NCI-H748 treated with DMSO at 0.1 percent for 48 hours (cell line): ENCODE measurements at places on chromosomes 16 and 17.

DNA sequence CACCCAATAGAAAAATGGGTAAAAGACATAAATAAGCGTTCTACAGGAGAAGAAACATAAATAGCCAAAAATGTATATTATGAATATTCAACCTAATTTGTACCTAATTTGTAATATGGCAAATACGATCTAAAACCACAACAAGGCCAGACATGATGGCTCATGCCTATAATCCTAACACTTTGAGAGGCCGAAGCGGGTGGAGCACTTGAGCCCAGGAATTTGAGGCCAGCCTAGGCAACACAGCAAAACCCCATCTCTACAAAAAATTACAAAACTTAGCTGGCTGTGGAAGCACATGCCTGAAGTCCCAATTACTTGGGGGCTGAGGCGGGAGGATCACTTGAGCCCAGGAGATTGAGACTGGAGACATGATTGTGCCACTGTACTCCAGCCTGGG, 30.1 kb downstream of the CRLF3 start:
- no peak for DNase-seq

DNA sequence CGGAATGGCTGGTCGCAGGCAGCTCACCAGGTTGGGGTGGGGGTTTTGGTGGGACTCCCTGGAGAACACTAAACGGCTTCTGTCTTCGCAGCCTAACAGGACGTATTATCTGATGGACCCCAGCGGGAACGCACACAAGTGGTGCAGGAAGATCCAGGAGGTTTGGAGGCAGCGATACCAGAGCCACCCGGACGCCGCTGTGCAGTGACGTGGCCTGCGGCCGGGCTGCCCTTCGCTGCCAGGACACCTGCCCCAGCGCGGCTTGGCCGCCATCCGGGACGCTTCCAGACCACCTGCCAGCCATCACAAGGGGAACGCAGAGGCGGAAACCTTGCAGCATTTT, 59.7 kb downstream of the PDPK1 start:
- DNase-seq = no peak

GRCh38 chr17:73697872-73698271, 53.6 kb upstream of the SDK2 start:
- peak; percentile 61 for DNase-seq

DNA sequence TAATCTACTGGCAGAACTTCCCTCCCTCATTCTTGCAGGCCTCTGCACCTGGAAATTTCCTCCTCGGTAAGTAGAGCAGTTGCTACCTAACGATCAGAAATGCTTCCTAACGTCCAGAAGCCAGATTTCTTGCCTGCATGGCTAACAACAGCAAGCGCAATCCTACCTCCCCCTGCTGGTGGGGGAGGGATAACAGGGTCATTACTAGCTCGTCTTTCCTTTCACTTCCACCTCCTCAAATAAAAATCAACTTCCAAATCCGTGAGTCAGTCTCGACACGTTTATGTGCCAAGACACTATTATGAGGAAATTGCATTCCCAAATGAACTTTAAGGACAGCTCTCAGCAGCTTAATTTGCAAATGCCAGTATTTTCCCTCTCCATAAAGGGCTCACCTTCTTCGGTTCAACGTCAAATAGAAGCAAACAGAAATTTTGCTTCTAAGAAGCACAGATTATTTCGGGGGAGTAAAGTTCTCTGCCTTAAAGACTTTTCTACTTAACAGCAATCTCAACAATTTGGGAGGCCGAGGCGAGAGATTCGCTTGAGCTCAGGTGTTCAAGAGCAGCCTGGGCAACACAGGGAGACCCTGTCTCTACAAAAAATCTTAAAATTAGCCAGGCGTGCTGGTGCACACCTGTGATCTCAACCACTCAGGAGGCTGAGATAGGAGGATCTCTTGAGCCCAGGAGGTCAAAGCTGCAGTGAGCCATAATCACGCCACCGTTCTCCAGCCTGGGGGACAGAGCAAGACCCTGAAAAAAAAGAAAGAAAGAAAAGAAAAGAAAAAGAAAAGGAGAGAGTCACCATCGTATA, 188.6 kb upstream of the PSMD7 start:
- peak; percentile 40 for DNase-seq

DNA sequence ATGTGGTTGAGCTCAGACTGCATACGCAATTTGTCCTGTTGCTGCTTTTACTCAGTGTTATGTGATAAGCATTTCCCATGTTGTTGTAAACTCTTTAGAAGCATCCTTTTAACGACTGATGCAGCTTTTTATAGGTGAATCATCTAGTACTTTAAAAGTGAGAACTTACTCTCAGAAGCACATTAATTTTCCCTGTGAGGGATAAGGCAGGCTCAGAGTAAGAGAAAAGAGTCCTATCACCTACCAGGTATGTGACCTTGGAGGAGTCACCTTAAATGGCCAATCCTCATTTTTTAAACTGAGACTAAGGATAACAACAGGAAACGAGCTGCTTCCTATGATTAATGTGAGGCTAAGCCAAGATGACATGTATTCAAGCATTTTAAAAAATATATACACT, 34.4 kb upstream of the GAN start:
- DNase-seq = no peak

DNA sequence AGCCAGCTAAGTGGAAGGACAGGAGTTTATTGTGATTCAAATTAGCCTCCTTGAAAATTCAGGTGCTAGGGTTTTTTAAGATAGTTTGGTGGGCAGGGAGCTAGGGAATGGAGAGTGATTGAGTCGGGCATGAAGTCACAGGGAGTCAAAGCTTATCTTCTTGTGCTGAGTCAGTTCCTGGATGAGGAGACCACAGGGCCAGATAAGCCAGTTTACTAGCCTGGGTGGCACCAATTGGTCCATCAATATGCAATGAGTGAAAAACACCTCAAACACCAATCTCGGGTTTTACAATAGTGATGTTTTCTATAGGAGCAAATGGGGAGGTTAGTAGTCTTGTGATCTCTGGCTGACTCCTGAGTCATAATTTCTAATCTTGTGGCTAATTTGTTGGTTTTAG, 165.1 kb downstream of the ABCC12 start:
- DNase-seq = no peak

GRCh38 chr16:30747331-30747730, 894 bp upstream of the PHKG2 start:
- DNase-seq = no peak

DNA sequence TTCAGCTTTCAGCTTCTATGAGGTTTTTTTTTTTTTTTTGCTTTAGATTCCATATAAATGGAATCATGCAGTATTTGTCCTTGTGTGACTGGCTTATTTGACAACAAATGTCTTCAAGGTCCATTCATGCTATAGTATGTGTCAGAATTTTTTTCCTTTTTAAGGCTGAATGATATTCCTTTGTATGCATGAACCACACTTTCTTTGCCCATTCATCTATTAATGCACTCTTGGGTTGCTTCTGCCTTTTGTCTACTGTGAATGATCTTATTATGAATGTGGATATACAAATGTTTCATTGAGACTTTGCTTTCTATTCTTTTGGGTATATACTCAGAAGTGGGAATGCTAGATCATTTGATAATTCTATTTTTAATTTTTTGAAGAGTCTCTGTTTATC, 27.0 kb upstream of the LRRC75A start:
- no peak for DNase-seq

DNA sequence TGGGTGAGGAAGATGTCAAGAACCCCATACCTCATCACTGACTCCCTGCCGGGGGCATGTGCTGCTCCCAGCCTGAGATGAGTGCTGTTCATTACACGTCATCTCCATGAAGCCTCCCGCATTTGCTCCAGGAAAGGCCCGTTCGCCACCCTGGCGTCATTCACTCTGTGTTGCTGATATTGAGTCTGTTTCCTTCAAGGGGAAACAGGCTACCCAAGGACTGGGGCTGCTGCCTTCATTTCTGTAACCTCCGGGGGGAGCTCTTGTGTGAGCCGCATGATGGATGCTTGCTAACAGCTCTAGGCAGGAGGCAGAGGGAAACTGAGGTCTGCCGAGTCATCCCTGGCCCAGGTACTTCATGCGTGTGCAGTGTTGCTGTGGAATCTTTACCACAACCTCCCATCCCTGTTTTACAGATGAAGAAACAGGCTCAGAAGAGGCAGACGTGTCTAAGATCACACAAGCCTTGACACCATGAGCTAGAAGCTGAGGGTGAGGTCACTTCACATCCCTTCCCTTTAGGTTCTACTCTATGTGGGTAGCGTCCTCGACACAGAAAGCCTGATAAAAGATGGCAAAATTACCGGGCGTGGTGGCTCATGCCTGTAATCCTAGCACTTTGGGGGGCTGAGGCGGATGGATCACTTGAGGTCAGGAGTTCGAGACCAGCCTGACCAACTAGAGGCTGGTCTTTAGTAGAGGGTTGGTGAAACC, 3.5 kb upstream of the ARMC5 start:
- DNase-seq = no peak

DNA sequence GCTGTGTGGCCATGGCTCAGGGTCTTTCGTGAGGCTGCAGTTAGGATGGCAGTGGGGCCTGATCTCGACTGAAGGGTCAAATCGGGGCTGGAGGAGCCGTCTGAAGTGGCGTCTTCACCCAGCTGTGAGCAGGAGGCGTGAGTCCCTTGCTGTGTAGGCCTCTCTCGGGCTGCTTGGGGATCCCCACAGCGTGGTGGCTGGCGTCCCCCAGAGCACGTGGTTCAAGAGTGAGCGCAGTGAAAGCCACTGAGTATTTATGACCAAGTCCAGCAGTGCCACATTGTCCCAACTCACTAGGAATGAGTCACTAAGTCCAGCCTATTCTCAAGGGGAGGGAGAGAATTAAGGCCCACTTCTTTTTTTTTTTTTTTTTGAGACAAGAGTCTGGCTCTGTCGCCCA, 11.7 kb upstream of the TCF25 start:
- DNase-seq = no peak

DNA sequence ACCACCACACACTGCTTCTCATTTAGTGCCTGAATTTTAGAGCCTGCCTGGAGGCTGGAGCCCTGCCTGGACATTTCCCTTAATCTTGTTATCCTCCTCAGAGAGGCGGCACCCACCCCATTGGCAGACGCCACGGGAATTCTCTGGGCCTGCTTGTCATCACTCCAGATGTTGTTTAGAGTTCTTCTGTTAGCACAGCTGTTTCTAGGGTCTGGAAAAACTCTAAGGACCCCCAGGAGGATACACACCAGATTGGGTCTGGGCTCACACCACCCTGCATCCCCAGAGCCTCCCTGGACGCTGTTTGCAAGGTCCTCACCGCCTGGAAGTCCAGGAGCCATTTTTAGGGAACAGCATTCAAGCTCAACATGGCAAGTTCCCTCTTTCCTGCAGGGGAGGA, 565 bp upstream of the XAF1 start:
- DNase-seq = no peak

- DNase-seq = peak; percentile 17
Measured at GRCh38 chr17:13597723-13598347, 3.9 kb downstream of the HS3ST3A1 start.

- DNase-seq = no peak
Measured at GRCh38 chr17:37292429-37293139, 83.2 kb upstream of the C17orf78 start.

DNA sequence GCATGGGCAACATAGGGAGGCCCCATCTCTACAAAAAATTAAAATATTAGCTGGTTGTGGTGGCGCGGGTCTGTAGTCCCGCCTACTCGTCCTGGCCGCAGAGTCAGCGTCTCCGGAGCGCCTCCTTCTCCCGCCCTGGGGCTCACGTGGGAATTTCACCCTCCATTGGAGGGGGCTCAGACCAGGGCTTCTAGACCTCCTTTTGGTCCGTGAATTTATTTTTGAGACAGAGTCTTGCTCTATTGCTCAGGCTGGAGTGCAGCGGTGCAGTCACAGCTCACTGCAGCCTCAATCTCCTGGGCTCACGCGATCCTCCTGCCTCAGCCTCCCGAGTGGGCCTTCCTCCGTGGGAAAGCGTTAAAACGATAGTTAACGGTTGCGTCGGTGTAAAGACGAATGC, 394 bp upstream of the NME4 start:
- no peak for DNase-seq

DNA sequence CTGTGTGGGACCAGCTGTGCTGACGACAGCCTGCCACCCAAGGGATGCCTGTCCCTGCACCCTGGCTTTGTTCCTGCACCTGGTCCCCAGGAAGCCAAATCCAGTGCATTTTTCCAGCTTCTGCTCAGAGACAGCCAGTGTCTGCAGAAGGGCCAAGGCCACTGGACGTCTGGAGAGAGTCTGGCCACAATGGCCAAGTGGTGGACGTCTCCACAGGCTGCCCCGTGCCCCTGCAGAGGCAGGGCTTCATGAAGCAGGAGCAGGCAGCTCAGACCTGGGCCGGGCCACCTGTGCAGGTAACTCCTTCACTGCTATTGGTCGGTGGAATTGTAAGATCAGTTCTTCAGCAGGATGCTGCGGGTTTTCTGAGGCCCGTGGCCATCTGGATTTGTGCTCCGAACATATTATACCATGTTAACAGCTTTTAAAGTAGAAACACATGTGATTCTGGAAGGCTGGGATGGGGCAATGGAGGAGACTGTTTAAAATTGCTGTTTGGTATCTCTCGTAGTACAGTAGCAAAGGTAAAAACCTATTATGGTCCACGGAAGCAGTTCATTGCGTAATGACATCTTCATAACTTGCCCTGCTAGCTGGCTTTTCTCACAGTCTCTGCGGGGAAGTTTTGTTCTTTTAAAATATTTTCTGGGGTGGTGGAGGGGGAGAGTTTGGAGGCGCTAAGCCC, 185.3 kb downstream of the CCDC182 start:
- DNase-seq = no peak

DNA sequence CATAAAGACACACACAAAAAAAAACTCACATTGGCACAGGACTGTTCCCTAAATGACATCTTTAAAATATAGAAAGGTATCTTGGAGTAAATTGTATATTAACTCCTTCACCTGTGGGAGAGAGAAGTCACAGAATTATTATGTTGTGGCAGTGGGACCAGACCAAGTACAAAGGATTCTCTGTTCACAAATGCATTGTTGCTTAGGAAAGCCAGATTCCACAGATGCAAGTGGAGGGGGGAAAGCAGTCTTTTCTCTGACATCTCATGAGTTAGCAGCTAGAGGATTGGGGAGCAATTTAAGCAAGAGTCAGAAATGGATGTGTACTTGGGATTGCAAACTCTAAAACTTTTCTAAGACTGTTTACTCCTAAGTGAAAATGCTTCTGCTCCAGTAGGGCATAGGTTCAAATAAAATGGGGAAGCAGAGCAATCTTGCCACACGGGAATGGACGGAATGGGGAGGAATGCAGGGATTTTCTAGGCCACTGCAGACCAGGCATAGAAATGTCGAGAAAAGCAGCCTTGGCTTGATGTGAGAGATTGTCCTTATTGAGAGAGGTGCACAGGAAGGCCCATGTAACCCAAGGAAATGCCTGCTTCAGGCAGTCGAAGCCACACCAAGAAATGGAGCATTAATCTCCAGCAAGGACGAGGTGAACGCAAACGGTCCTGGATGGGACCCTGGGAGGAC, 4.1 kb upstream of the PMP22 start:
- DNase-seq = no peak

- DNase-seq = no peak
Measured at GRCh38 chr16:72060405-72060804, 2.6 kb upstream of the HPR start.

- no peak for DNase-seq
Measured at GRCh38 chr17:82655523-82655922, 7.3 kb upstream of the WDR45B start.

DNA sequence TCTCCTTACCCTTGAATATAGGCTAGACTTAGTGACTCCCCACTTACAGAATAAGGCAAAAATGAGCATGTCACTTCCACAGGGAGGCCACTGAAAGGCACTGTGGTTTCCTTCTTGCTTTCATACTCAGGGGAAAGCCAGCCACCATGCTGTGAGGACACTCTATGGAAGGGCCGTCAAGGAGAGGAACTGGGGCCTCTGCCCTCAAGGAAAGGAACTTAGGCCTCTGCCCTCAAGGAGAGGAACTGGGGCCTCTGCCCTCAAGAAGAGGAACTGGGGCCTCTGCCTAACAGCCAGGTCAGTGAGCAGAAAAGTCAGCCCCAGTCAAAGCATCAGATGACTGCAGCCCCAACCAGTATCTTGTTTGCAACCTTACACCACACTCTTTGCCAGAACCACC, 30.1 kb downstream of the VPS35 start:
- DNase-seq = no peak
